ENCODE measurements at places on chromosomes 2 and 18.

DNA sequence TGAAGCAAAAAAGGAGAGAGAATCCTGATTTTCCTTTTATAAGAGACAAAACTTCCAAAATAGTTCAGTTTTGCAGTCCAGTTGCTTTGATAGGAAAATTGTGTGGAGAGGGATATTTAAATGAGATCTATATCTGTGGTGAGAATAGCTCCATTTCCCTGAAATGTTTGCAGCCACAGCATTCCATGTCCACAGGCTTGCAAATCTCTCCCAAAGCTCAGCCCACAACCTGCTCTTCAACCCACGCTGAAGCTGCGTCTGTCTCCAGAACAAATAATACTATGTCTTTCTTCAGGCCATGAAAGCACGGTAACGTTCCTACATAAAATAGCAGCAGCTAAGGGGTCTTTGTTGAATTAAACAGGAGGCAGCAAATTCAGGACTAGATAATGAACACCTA, 31.8 kb downstream of the TMEM17 start:
- DNase-seq: no peak

GRCh38 chr2:113111823-113112287, 15.5 kb upstream of the IL1RN start:
- DNase-seq: no peak

- no peak for DNase-seq
Measured at GRCh38 chr2:119333360-119333759, 33.3 kb downstream of the C2orf76 start.

DNA sequence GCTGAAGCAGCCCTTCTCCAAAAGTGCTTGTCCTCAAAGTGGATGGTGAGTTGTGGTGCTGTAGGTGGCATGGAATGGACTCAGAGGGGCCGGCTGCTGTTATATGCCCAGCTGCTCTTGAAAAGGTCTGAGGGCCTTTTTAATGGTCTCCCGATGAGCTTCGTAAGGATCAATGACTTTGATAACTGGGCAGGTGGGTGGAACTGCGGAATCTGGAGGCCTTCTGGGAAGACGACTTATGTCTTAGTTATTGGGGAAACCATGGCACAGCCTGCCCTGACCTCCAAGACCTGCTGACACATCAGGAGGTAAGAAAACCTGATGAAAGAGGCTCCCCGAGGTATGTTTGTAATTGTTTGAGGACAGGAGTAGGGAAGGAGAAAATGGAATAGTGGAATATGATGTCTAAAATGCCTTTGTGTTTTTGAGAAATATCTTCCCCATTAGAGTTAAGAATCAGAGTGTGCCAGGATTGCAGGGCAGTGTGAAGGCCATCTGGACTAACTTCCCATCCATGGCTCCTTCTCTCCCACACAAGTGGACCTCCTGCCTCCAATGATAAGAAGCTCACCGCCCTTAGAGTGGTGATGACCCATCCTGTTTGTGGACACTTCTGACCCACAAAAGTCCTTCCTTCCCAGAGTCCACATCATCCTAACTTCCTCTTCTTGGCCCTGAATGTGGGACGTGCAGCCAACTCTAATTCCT, 236.1 kb downstream of the FHOD3 start:
- DNase-seq: no peak

DNA sequence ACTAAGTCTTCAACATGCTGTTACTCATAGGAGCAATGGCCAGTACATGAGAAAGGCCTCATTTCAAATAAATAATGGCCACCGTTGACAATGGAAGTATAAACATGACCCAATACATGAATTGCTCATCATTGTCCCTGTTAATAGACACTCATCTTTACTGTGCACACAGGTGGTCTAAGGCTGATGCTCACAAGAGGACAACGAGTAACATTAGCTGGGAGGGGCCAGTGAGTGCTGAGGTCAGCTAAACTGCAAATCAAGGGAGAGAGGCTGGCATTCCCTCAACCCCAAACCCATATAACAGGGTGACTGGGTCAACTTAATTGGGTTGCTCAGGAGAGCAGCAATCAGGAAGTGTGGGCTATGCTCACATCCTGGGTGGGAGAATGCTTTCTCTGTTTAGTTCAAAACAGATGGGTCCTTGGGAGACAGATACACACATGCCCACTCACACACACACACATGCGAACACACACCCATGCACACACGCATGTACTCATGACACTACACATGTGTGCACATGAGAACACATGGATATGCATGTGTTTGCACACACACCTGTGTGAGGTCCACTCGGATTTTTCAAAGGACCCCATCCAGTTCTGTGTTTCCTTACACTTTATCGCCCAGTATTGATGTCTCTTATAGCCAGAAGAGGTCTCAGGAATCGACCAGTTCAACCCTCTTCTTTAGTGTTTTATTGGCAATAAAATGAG, 172.0 kb downstream of the INHBB start:
- no peak for DNase-seq

DNA sequence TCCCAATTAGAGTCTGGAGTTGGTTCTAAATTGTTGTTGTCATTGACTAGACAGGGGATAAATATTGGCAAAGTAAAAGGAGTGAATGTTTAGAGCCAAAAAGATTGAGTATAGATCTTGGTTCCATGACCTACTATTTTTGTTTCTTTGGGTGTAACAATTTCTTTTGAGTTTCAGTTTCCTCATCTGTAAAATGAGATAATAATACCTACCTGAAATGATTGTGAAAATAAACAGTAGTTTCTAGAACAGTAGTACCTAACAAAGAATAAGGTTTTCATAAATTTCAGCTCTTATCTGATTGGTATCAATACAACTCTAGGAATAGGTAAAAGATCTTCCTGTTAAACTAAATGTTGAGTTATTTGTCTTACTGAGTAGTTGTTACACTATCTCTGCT, 56.8 kb downstream of the PMS1 start:
- no peak for DNase-seq

- no peak for DNase-seq
Measured at GRCh38 chr2:7448578-7449264, 531.5 kb downstream of the RNF144A start.

DNA sequence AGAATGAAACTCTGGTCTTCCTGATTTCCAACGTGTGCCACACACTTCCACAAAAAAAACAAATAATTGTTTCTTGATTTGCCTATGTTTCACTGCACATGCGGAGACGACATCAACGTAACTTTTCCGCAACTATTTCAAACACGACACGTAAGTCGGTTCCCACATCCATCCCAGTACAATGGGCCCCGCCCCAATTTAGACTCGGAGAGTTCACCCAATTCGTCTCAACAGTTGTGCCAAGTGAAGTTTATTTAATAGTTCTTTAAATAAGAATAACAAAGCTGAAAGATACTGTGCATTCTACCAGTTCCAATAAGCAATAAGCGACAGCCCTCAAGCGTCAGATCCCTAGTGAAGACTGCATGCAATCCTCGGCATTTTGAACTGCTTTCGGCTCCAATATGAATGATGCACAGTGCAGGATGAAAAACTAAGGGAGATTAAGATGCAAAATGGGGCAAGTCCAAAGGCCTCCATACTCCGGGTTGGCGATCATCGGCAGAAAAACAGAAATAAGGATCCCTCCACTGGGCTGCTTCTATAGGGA, 664 bp downstream of the CCT4 start:
- peak; percentile 47 for DNase-seq

- no peak for DNase-seq
Measured at GRCh38 chr2:42846026-42846425, 53.6 kb upstream of the HAAO start.

- peak; percentile 31 for DNase-seq
Measured at GRCh38 chr2:31170071-31170698, 31.9 kb upstream of the GALNT14 start.

GRCh38 chr2:144096531-144096930, 423.4 kb downstream of the ZEB2 start:
- no peak for DNase-seq

- no peak for DNase-seq
Measured at GRCh38 chr2:180359522-180360282, 352.6 kb upstream of the CWC22 start.

GRCh38 chr2:17148407-17149145, 369.7 kb downstream of the RAD51AP2 start:
- peak; percentile 29 for DNase-seq

GRCh38 chr18:59846814-59847490, 52.8 kb upstream of the PMAIP1 start:
- no peak for DNase-seq

DNA sequence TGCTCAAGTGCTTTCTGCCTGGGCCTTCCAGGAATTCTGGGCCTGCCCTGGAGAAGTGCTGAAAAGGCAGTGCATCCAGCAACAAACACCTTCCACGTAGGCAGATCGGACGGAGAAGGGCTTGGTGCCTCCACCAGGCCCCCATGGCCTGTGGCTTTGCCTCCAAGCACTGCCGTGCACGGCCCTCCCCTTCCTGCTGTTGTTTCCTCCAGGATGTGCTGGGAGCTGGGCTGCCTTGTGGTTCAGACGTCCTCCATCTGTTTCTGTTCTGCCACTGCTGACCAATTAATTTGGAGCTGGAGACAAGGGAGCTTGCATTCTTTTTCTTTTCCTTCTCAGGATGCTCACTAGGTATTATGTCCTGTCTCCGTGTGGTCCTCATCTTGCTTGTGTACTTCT, 197.0 kb downstream of the HRH4 start:
- no peak for DNase-seq

DNA sequence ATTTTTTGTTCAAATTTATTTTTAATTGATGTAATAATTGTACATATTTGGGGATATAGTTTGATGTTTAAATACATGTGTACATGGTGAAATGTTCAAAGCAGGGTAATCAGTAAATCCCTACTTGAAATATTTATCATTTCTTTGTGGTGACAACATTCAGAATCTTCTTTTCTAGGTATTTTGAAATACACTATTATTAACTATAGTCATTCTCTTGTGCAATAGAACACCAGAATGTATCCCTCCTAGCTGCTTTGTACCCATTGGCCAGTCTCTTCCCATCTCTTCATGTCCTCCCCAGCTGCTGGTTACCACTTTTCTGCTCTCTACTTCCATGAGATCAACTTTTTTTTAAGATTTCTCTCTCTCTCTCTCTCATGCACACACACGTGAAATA, 126.5 kb downstream of the ZNF407 start:
- DNase-seq: no peak

DNA sequence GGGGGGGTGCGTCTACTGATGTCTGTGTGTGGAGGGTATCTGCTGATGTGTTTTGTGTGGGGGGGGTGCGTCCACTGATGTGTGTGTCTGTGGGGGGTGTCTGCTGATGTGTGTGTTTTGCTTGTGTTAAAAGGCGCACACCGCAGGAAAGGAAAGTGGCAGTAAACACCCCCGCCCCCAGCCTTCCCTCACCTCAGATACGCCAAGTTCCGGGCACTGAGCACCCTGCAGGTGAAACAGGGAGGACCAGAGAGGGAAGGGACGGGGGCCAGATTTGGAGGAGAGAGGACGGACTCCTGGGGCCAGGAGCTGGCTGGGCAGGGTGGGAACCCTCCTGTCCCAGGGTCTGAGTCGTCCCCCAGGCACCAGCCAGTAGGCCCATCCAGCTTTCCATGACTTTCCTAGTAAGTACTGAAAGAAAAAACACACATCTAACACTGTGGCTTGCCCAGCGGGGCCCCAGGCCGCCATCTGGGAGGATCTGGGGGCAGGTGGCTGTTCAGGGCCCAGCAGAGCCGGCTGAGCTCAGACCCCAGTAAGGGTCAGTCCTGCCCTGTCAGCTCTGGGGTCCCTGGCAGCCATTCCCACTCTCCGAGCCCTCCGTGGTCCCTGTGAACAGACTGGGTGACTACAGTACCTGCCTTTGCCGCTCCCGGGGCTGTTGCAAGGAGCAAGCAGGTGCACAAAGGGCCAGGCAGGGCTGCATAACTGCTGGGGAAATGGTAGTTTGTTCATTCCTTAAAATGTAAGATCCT, 126.9 kb downstream of the NFATC1 start:
- DNase-seq: no peak

- no peak for DNase-seq
Measured at GRCh38 chr2:19454125-19454524, 95.7 kb upstream of the OSR1 start.

DNA sequence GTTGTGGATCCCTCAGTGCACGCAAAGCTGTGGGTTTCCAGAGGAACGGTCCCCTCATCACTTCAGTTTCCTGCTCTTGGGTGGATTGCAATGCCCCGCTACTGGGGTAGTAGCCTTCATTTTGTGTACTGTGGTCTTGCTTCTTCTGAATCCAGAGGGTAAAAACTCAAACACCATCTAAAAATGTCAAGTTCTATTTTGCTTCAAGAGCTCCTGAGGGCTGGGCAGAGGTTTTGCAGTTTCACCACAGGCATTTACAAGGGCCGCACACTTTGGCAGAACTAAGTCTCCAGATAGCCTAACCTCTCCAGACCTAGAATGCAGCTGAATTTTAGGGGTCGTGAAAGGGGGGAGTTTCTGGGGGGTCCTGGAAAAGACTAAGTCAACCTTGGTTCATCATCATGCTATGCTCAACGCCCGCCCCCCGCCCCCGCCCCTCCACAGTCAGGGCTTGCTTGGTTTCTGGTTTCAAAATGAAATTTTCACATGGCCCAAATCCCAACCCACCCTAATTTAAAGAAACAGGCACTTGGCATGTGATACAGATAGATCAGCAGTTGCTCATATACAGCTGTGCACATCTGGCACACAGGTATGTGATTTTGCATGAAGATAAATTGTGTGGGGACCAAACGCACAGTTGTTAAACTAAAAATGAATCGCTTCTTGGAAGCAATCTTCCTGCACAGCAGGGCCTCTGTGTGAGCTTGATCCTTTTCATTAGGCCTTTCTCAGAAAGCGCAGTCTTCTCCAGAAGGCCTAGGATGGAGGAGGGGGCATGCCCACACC, 329.6 kb downstream of the OSR1 start:
- no peak for DNase-seq

DNA sequence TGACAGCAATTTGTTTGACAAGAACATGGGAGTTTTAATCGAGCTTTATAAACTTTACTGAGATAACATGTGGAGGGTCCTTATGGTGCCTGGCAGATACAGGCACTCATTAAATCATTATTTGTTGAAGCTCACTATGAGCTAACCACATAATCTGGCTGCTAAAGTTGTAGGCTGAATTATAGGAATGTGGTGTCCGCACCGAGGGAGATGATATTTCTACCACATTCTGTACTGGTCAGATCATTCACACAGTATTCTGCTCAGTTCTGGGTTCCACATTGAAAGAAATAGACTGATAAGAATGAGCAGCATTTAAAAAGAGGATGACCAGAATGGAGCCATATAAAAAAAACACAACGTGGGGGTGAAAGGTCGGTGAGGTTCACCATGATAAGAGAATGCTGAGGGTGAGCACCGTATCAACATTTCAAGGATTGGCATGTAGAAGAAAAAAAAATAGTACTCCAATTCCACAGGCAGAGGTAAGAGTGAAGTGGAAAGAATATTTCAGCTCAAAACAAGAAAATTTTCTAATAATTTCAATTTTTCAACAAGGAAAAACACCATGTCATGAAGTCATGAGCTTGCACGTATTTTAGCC, 54.4 kb downstream of the TMEFF2 start:
- DNase-seq: no peak

DNA sequence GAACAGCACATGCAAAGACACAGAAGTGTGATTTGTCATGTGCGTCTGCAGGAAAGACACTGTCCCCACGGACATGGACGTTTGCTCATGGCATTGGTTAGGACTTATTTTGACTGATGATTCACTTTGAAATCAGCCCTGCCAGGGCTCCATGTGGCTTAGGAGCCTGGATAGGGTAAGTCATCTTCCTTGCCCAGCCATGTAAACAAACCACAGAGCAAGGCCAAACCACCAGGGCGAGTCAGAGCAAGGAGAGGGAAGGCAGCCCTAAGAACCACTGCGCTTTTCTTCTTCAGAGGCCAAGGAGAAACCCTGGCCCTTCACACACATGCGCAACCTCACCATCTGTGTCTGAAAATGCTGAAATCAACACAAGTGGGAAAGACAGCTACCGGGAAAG, 88.8 kb downstream of the GFPT1 start:
- no peak for DNase-seq

Measured in right renal cortex interstitium (tissue), 3 donors.